NCI-H1436 treated with DMSO at 0.1 percent for 48 hours (cell line): ENCODE measurements at places on chromosomes 5 and 9.

DNA sequence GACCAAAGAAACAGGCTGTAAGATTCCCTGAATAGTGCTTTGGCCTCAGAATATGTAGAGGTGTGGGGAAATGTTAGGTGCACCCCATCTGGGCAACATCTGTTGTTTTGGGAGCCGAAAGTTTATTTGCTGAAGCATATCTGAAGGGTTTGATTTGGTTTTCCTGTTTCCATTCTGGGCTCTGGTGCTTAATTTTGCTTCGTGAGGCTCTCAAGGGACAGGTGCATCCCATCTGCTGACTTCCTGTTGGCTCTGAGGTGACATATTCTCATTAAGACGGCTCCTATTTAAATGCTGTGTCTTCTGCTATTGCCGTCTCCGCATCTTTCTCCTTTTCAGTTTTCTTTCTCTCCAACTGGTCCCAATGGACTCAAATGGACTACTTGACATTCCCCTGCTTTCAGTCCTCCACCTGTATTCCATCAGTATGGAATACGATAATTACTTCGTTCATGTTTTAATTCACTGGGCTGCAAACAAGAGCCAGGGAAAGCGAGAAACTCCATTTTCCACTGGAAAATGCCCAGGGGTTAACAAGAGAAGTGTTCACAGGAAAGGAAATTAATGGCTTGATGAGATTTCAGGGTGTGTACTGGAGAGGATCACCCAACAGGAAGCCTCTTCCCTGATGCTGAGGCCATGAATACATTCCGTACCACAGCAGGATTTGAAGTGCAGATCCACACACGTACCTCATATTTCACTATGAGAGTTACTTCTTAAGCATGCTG lies 104.0 kb downstream of the MTX3 start:
- DNase-seq: no peak

DNA sequence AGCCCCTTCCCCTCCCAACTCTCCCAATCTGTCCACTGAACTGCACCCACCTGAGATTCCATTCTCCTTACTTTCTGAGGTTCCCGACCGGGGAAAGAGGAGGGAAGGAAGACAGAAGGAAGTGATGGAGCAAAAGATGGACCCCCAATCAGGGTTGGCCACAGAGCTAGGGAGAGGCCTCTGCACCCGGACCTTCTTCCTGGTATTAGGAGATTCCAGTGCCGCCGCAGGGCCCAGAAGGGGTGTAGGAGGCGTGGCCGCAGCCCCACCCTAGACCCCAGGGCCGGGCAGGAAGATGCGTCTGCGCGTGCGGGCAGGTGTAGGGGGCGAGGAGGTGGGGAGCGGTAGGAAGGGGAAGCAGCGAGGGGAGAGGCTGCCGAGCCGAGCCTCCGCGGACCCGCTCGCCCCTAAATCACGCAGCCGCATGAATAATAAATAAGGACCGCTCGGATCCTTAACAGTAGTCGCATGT lies 104.2 kb upstream of the MVB12B start:
- DNase-seq: no peak

GRCh38 chr5:141567513-141568117 lies 51.2 kb downstream of the DIAPH1 start:
- no peak for DNase-seq

DNA sequence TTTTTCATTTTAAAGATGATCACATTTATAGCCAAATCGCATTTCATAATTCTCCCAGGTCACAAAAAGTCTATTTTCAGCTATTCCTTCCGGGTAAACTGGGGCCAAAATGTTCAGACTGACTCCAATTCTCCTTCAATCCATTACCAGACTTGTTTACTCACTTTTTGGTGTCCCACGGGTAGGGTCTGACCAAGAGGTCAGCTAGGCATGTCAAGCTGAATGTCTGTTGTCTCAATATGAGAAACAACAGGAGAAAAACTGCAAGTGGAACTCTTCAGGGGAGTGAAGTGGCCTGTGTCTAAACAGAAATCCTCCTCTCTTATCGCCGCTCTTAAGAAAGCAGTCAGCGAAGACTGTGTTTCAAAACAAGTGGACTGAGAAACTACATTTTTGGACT lies 171.3 kb downstream of the APBA1 start:
- no peak for DNase-seq

DNA sequence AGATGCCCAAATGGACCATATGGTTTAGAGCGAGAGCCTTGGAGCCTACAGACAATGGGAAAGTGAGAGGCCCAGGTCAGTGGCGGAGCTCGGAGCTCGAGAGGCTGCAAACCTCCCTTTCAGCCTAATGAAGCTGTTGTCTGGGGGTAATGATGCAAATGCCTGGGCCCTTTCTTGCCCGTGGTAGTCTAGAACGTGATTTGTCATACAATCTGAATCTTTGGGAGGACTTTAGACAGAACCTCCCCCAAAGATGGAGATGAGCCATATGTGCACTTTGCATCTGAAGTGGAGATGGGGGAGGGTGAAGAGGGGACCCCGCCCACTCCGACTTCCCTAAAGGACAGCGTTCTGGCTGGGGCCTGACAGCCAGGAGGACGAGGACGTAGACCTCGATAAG lies 10.3 kb upstream of the NEUROG1 start:
- no peak for DNase-seq

GRCh38 chr9:34536685-34537084 lies 13.9 kb upstream of the ENHO start:
- DNase-seq: no peak

- DNase-seq: no peak
Observed at GRCh38 chr9:32486839-32487562, 39.0 kb downstream of the RIGI start.

DNA sequence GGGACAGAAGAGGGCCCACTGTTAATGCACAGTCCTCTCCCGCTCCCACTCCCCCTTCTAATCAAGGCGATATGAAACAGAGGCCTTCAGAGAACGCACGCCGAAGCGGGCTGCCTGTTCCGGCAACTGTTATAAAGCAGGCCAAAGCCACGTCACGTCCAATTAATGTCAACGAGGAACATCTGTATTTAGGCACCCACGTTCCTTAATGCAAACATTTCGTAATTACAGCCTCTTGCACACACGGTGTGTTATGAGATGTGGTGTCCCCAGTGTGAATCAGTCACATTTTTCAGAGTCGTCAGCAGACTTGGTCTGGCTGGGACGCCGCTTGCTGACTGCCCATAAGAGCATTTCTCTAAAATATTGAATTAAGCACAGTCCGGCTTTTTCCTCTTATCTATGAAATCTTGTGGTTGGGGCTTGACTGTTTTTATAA lies 339.0 kb downstream of the NSG2 start:
- no peak for DNase-seq

- no peak for DNase-seq
Observed at GRCh38 chr9:91837981-91838731, 111.9 kb downstream of the ROR2 start.

GRCh38 chr9:137294681-137295237 lies 7.3 kb downstream of the NRARP start:
- DNase-seq: no peak

DNA sequence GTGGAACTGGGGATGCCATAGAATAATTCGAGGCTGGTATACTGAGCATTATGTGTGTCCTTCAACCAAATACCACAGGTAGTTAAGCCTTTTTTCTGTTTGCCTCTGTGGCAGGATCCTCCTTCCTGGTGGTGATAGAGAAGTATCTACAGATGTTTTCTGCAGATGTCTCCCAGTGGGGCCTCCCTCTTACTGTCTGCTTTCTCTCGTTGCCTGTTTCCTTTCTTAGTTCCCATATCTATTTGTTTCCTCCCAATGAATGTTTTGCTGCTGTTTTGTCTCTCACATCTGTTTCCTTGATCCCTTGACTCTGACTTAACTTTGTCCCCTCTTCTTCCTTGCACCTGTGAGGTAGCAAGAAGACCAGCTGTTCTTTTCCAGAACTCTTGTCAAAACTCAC lies 130.9 kb upstream of the NUDT12 start:
- DNase-seq: no peak

- no peak for DNase-seq
Observed at GRCh38 chr9:14107495-14107894, 206.4 kb downstream of the NFIB start.

GRCh38 chr5:72013766-72014624 lies 93.3 kb upstream of the MAP1B start:
- peak; percentile 82 for DNase-seq

- no peak for DNase-seq
Observed at GRCh38 chr9:74645007-74645639, 148.0 kb downstream of the RORB start.

DNA sequence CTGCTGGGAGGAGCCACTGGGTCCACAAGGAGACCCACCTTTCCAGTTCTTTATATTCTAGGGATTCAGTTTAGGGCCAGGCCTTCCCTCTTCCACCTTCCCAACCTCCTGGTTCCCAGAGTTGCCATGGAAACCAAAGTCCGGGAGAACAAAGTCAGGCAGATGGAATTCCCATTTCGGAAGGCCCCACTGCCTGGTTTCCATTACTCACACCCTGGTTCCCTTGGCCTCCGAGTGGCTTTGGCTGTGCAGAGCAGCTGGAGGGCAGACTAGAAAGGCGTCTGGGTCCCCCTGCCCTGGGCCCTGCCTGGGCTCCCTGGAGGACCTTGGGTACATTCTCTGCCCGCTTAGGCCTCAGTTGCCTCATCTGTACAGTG lies 136.1 kb downstream of the RGS3 start:
- DNase-seq: no peak

GRCh38 chr9:33823801-33824200 lies 6.8 kb downstream of the UBE2R2 start:
- DNase-seq: no peak

- no peak for DNase-seq
Observed at GRCh38 chr5:168613996-168614395, 34.8 kb upstream of the PANK3 start.

GRCh38 chr9:93086447-93087224 lies 9.4 kb upstream of the CARD19 start:
- DNase-seq: no peak

GRCh38 chr9:110571801-110572483 lies 7.6 kb downstream of the SVEP1 start:
- no peak for DNase-seq

- DNase-seq: no peak
Observed at GRCh38 chr9:37300620-37301019, 121.9 kb upstream of the GRHPR start.

GRCh38 chr5:999724-1000123 lies 8.9 kb upstream of the NKD2 start:
- no peak for DNase-seq

- DNase-seq: no peak
Observed at GRCh38 chr9:5953743-5954707, 61.4 kb downstream of the RANBP6 start.

DNA sequence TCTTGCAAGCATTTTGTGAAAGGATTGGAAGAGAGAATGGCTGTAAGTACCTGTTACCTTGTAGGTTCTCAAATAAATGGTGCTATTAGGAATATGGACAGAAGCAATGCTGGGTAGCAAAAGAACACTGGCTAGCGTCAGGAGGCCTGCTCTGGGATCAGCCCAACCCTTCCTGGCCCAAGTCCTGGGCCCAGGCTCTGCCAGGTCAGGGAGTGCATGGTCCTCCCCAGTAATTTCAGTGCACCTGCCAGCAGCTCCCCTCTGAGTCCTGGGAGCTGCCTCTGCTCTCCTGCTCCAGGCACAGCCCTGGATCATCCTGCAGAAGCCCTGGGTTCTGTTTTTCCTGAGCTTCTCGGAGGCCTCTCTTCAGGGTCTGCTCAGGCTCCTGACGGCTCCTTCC lies 89.5 kb upstream of the ARAP3 start:
- DNase-seq: no peak

GRCh38 chr5:112995764-112996618 lies 19.4 kb downstream of the DCP2 start:
- no peak for DNase-seq

- DNase-seq: no peak
Observed at GRCh38 chr9:2781336-2781735, 62.6 kb downstream of the PUM3 start.
